ENCODE measurements at places on chromosomes 2 and 18. TPM values are rescaled to one million over a fixed set of nuclear protein-coding genes. Genes with fewer than 3 reads are reported as not detected.

The RIT2 gene
- total RNA-seq, result not detected

The EFHD1 gene
- total RNA-seq, result 26.3 TPM

The ANKRD30B gene
- not detected for total RNA-seq

The AGXT gene
- not detected for total RNA-seq

The NCKAP5 gene
- 4.3 TPM for total RNA-seq

The PLEK gene
- 7.2 TPM for total RNA-seq

The CYTIP gene
- 1.7 TPM for total RNA-seq

The LYPD1 gene
- total RNA-seq, result not detected

The BMP10 gene
- 0.35 TPM for total RNA-seq

The SERPINB3 gene
- total RNA-seq, result not detected

DNA sequence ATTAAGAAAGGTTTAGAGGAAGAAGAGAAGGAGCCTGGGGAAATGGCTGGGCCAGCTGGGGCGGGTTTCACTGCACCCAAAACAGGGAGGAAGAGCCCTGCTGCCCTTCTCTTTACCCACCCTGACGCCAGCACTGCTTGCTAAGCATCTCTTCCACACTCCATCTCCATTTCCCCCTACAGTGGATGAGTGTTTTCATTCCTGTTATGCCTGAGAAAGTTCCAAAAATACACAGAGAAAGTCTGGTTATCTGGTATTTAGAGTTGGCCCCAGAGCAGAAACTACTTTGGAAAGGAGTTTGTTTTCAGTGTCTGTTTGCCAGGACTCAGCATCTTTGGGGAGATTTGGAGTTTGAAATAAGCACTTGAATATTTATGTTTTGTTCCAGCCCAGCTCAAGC lies 451.0 kb downstream of the SLC4A3 start:
- no peak for DNase-seq

GRCh38 chr18:58863539-58864145 lies 1.0 kb upstream of the ZNF532 start:
- peak; percentile 78 for DNase-seq

GRCh38 chr2:47186351-47186750 lies 31.2 kb upstream of the STPG4 start:
- DNase-seq, result no peak

GRCh38 chr2:205543937-205544702 lies 138.2 kb upstream of the NRP2 start:
- no peak for DNase-seq

GRCh38 chr2:7201851-7202250 lies 284.6 kb downstream of the RNF144A start:
- no peak for DNase-seq

DNA sequence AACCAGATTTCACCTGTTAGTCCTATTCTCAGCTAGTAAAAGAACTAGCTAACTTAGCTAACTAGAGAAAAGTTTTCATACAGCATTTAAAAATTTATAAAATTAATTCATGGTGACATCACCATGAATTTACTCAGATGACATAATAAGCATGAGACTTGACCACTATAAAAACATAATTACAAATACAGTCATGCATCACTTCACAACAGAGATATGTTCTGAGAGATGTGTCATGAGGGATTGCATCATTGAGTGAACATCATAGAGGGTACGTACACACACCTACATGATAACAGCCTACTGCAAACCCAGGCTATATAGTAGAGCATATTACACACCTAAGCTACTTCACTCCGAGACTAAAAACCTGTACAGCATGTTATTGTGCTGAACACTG lies 481.3 kb upstream of the CHAC2 start:
- DNase-seq, result no peak

GRCh38 chr2:186588421-186588820 lies 1.4 kb upstream of the ITGAV start:
- no peak for DNase-seq

GRCh38 chr18:9792565-9793245 lies 84.6 kb downstream of the RAB31 start:
- no peak for DNase-seq

GRCh38 chr2:75560768-75561565 lies at the start of gene EVA1A:
Gene EVA1A (minus strand): TSS chr2:75560939. CDS start chr2:75518140, 42,799 bp downstream.
- DNase-seq, result no peak

DNA sequence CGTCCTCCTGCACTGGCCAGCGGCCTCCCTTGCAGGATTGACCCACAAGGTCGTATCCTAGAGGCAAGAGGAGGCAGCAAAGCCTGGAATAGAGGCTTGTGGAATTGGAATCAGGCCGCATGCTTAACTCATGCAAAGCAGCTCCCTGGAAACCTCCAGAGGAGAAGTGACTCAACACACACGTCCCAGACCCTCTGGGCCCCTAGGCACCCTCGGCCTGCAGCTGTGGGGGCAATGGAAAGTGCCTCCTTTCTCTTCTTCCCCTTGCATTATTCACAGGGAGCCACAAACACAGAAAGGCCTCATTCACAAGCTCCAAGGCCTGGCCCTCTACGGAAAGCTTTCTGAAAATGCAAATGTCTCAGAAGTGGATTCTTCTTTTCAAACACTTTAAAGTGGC lies 19.6 kb downstream of the SPATA3 start:
- no peak for DNase-seq

DNA sequence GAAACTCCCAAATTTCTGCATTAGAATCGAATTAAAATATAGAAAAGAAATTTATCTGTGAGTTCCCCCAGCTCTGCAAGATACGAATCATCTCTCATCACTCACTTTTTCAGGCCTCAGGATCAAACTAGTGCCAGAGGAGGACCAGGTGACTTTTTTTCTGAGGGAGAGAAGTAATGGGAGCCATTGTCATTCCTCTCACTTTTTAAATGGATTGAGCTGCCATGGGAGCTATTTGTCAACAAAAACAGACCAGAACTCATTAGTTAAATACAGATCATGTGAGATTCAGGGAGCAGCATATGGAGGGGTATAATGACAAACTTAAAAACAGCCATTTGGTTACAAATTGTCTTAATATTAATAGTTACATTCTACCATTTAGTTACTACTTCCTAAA lies 594.4 kb downstream of the DPP10 start:
- DNase-seq, result no peak

- DNase-seq, result no peak
Observed at GRCh38 chr2:46144133-46144800, 152.9 kb upstream of the EPAS1 start.

DNA sequence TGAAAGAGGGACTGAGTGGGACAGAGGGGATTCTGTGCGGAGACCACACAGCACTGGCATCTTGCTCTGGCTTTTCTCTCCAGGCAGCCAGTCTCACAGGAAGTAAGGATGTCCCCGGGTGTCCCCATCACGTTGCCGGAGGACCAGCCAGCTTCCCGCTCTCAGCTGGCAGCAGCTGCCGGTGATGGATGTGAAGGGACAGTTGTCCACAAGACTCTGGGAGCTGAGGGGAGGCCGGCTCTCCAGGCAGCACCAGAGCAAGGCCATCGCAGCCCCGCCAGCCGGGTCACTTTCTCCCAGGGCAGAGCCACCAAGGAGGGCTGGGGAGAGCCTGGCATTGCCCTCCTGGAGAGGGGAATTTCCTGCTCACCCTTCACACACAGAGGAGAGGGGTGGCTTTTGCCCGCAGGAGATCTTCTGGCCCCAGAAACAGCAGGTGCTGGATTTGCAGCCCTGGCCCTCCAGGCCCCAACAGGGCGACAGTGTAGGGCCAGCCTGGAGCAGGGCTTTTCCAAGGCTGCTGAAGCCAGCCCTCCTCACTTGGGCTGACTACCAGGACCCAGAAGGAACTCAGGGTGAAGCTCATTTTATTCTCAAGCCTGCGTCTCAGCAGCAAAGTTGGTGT lies 24.0 kb upstream of the B3GNT7 start:
- peak; percentile 22 for DNase-seq

DNA sequence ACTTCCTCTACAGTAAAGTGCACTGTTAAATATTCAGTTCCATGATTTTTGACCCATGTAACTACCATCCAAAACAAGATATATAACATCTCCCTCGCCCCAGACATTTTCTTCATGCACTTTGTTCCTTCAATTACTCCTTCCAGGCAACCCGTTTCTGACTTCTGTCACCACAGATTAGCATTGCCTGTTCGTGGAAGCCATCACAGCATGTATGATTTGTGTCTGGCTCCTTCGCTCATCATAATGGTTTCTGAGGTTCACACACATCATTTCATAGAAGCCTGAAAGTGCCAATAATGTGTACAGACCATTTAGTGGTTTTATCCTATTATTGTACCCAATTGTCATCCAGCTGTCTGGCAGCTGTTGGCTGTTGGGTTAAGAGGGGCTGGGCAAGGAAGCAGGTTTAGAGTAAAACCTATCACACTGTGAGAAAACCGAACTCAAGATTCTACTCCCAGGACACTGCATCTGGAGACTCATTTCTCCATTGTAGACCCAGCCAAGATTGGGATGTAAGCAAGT lies 16.1 kb downstream of the ARHGAP28 start:
- no peak for DNase-seq

DNA sequence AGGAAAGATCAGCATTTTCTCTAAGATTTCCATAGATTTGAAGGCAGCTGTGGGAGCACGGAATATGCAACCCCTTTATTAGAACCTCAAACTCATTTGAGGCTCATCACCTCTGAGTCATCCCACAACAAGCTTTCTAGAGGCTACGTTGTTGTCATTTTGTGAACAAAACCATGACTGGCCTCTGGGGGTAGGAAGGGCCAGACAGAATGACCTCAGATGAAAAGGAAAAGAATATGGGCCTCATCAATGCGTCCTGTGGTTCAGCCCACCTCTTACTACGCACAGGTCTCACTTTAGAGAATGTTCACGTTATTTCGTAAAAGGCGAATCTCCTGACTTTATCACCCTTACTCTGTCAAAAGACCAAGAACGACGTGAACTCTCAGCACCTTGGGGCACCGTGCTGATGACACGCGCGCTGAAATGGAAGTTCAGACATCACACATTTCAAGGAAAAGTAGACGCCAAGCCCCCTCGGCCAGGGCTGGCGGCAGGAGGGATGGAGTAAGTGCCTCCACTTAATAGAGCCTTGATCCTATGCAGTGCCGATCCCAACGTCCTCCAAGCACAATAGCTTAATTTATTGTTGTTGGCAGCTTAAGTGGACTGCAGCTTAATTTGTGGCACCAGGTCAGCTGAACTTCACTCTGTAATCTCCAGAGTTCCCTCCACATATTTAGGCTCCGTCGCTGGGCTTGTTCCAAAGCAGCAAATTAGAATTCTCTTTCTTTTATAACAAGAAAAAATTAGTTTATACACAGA lies 208.3 kb downstream of the EIPR1 start:
- DNase-seq, result no peak

DNA sequence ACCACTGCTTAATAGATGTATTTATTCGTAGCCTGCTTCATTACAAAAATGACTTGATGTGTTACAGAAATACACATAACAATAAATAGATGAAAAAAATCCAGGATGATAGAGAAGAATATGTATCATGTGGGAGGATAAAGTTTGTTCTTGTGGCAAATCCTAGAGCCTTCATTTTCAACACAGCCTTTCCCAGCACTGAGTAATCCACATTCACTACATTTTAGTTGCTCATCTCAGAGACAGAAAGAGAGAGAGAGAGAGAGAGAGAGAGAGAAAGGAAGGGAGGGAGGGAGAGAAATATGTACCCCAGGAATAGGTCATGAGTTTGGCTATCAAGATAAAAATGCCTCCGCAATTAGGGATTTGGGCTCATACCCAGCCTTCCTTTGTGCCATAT lies 144.3 kb downstream of the RBMS1 start:
- DNase-seq, result no peak

Measured in Right ventricle myocardium inferior (tissue), 1 donor.